ENCODE measurements at places on chromosomes 3 and 15. TPM values are rescaled to one million over a fixed set of nuclear protein-coding genes. Genes with fewer than 3 reads are reported as not detected.

GRCh38 chr3:185411133-185411532 lies 48.2 kb downstream of the MAP3K13 start:
- DNase-seq, result no peak

GRCh38 chr3:139241783-139242182 lies 102.0 kb upstream of the MRPS22 start:
- DNase-seq, result no peak

GRCh38 chr3:43707266-43707665 lies 16.5 kb downstream of the ABHD5 start:
- no peak for DNase-seq

DNA sequence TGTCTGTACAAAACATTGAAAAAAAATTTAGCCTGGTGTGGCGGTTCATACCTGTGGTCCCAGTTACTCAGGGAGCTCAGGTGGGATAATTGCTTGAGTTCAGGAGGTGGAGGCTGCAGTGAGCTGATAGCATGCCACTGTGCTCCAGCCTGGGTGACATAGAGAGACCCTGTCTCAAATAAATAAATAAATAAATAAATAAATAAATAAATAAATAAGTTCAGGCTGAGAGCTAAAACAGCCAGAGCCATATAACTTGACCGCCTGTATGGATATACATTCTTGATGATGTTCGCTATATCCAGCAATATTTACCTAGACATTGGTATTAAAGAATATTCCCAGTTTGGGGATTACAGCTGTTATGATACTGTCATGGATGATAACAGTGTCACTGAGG lies 146.9 kb downstream of the KCNH8 start:
- no peak for DNase-seq

Gene CHST14
- 13.1 TPM for total RNA-seq
